Natural killer cell treated with Interleukin-12 subunit alpha and Interleukin-12 subunit beta and Interleukin-15 and Interleukin-18, amount 100 ng/mL, for 72 hours (primary cell): ENCODE measurements at places on chromosomes 2 and 18. TPM values are rescaled to one million over a fixed set of nuclear protein-coding genes. Genes with fewer than 3 reads are reported as not detected.
A peak's percentile ranks its signal among the peaks of the same experiment; 100 is the strongest.

CD28 gene
- total RNA-seq = 3.2 TPM

HOXD3 gene
- not detected for total RNA-seq

TMEM198 gene
- total RNA-seq = 7.6 TPM

GCG gene
- not detected for total RNA-seq

LRP2 gene
- total RNA-seq = 0.05 TPM

INHA gene
- total RNA-seq = not detected

GPR155 gene
- total RNA-seq = 3.2 TPM

FN1 gene
- total RNA-seq = 8.7 TPM

KHK gene
- total RNA-seq = 5.1 TPM

LOXL3 gene
- total RNA-seq = 1.2 TPM

IL1B gene
- 12.0 TPM for total RNA-seq

VWC2L gene
- total RNA-seq = not detected

CLEC4F gene
- total RNA-seq = 23.5 TPM

STPG4 gene
- 0.29 TPM for total RNA-seq

IL1R2 gene
- not detected for total RNA-seq

- no peak for DNase-seq
Measured at GRCh38 chr18:11027862-11028261, 121.5 kb downstream of the PIEZO2 start.

- DNase-seq = no peak
Measured at GRCh38 chr2:40279001-40279400, 172.9 kb downstream of the SLC8A1 start.

GRCh38 chr2:42974721-42975717, 182.6 kb upstream of the HAAO start:
- DNase-seq = no peak

DNA sequence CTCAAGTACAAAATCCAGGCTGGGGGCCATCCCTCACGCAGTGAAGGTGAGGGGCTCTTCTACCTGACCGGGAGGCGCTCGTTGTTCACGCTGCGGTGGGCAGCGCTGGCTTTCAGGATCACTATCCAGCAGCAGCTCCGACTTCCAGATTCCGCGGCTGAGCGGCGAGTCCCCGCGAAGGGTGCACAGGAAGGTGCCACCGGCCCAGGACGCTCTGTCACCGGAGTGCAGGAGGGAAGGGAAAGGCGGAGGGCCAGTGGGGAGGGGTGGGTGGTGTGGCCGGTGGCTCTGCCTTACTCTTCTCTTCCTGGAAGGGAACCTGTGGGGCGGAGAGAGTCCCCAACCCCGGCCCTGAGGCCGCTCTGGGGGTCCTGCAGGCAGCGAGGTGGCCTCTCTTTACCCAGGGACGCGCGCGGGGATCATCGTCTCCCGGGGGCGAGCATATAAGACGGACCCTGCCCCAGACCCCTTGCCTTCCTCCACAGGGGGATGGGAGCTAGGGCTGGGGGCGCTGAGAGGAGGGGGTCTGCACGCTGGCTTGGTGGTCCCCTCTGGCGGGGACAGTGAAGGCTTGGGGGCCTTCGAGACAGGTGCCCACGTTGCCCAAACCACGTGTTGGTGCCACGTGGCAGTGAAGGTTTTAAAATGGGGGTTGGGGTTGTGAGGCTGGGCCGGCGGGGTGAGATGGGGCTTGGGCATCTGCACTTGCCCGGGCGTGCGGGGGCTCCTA, 26.9 kb upstream of the HS6ST1 start:
- DNase-seq = peak; percentile 56

- no peak for DNase-seq
Measured at GRCh38 chr18:38052879-38053590, 487.4 kb upstream of the CELF4 start.

- DNase-seq = no peak
Measured at GRCh38 chr18:56748698-56749268, 97.6 kb downstream of the WDR7 start.

DNA sequence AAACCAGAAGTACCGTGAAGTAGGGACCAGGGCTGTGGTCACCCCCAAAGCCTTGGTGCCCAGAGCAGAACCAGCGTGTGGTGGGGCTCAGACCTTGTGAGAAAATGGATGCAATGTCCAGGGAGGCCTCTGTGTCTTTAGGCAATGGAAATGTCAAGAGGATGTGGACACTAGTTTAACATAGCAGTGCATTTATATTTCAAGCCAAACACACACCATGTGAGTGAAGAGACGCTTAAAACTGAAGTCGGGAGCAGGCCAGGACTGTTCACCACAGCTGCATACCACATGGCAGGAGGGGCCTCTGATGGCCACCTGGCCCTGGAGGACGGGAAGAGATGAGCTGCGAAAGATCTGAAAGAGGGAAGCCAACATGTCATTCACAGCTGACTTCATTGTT, 87.3 kb upstream of the LDLRAD4 start:
- no peak for DNase-seq

DNA sequence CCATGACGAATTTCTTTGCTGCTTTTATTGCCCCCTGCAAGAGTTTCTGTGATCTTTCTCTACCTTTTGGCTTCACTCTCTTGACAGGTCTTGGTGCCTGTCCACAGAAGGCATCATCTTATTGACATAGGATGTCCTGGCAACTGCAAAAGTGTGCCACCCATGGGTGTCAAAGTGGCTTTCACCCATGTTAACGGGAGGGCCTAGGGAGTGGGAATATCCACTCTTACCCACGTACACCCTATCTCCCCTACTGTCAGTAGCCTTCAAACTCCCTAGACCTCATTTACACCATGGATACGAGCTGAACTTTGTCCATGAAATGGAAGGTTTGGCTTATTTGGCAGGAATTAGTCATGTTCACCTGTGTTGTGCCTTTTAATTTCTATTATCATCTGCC, 16.2 kb upstream of the SULT1C3 start:
- DNase-seq = no peak

- DNase-seq = no peak
Measured at GRCh38 chr2:137036619-137037018, 271.3 kb downstream of the THSD7B start.

DNA sequence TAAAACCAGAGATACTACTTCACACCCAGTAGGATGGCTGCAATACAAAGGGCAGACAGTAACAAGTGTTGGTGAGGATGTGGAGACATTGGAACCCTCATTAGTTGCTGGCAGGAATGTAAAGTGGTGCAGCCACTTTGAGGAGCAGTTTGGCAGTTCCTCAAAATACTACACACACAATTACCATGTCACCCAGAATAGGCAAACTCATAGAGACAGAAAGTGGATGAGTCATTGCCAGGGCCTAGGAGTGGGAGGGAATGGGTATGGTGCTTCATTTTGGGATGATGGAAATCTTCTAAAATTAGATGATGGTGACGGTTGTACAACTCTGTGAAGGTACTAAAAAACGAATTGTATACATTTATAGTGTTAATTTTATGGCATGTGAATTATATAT, 54.8 kb downstream of the ATP9B start:
- no peak for DNase-seq

DNA sequence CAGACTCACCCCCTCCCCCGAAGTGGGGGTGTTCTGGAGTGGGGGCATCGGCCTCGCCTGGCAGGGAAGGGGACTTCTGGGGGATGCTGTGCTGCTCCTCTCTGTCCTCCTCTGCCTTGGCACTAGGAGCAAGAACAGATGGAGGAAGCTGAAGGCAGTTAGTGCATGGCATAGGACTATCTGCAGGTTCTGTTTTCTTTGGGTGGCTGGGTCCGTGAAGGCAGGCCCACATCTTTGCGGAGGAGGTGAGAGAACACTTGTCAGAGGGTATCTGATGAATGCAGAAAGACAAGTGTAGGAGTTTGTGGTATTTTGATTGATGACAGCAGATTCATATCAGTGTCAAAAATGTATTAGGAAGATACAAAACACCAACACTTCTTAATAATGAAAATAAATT, 411.4 kb downstream of the TSN start:
- no peak for DNase-seq

DNA sequence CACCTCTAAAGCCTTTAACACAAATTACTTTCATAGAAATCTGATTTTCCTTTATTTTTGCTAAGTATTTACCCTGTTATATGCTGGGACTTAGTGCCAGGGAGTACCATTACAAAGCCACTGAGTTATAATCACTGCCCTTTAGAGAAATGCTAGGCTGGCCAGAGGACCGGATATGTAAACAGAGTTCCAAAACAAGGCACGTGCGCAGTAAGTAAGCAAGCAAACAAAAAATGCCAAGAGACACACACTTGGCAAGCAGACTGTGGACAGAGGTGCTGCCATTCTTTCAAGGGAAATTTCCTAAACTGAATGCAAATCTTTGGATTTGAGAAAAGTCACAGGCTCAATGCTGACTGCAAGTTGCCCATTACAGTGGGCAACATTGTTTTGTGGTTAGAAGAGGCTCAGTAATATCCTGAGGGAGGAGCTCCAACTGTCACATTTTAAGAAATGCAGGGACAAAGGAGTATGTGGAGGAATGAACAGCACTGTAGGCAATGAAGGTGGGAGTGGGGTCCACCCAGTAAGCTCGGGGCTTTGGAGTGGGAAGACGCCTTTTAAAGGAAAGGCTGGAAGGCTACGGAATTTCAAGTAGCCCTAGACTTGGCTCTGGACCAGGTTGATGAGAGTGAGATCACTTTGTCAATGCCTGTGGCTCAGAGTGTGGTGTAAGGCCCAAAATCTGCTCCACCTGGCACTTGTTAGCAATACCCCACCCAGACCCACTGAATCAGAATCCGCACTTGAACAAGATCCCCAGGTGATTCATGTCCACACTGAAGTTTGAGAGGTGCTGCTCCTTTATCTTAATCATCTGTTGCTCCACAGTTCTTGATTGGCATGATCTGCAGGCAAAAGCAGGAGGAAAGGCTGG, 2.1 kb upstream of the PARD6G start:
- DNase-seq = no peak

- DNase-seq = no peak
Measured at GRCh38 chr18:62545098-62545497, 22.3 kb downstream of the ZCCHC2 start.

DNA sequence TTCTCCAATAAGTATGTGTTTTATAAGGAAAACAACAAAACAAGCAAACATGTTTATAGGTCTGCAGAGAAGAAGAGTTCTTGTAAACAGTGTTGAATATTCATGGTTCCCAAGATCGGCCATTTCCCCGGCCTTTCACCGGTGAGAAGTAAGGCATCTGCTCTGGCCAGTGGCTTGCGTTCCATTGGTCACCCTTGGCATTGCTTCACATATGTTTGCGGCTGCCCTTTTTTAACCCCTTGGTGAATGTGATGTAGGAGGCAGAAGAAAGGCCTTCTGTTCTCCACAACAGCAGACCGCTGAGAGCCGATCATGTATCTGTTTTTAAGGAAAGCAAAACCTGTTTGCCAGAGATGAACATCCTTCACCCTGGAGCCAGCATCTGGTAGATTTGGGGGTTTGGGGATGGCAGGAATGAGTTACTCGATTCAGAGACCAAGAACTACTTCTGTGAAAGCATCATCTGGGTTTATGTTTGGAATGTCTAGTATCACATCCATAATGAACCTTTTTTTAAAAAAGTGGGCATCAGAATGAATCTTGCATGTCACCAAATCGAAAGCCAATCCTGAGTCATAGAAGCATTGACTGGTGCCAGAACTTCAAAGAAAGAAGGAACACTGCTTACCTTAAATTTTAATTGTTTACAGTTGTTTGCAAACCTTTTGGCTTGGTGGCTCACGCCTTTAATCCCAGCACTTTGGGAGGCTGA, 112.3 kb downstream of the AGAP1 start:
- DNase-seq = no peak

- DNase-seq = no peak
Measured at GRCh38 chr2:41000906-41001305, 549.0 kb upstream of the SLC8A1 start.

GRCh38 chr2:179692610-179693009, 168.8 kb downstream of the ZNF385B start:
- no peak for DNase-seq

DNA sequence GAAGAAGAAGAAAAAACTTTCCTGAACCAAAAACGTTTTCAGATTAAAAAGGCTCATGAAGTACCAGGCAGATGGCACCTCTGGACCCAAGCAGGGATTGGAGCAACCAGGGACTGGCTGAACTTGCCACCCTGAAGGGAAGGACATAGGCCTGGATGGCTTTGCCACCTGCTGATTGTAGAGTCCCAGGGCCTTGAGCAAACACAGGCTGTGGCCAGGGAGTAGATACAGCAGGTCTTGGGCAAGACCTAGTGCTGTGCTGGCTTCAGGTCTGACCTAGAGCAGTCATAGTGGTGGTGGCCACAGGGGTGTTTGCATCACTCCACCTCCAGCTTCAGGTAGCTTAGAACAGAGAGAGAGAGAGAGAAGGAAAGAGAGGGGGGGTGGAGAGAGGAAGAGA, 231.5 kb upstream of the FBXO11 start:
- no peak for DNase-seq

DNA sequence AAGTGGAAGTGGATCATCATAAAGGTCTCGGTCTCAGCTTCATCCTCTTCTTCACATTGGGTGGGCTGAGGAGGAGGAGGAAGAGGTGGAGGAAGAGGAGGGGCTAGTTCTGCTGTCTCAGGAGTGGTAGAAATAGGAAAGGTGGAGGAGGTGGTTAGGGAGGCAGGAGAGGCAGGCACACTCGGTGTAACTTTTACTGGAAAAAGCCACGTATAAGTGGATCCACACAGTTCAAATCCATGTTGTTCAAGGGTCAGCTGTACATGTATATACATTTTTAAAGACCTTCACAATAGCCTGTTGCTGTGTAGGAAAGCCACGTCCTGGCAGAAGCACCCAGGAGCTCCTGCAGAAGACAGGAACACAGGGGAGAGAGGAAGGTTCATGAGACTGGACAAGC, 110.3 kb upstream of the RAB12 start:
- DNase-seq = no peak

GRCh38 chr2:41326851-41327250, 721.0 kb upstream of the PKDCC start:
- DNase-seq = no peak

- DNase-seq = no peak
Measured at GRCh38 chr18:32552421-32553030, 81.8 kb upstream of the GAREM1 start.

GRCh38 chr18:40133253-40133652, 1821.8 kb upstream of the PIK3C3 start:
- no peak for DNase-seq

DNA sequence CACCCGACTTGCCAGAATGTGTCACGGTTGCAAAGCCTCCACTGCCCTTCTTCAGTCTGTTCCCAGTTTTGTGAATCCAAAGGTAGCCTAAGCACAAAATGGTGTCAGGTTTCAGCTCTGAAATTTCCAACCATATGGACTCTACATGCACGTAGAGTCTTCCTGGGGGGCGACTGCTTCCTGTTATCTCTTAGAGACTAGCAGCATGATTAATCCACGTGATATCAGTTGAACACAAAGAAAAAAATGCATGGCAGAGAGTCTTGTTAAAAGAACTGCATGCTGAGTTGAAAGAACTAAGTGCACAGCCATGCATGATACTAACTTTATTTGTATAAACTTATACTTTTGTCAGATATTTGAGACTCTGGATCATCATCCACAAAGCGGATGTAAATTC, 404.4 kb downstream of the SOCS6 start:
- DNase-seq = no peak

DNA sequence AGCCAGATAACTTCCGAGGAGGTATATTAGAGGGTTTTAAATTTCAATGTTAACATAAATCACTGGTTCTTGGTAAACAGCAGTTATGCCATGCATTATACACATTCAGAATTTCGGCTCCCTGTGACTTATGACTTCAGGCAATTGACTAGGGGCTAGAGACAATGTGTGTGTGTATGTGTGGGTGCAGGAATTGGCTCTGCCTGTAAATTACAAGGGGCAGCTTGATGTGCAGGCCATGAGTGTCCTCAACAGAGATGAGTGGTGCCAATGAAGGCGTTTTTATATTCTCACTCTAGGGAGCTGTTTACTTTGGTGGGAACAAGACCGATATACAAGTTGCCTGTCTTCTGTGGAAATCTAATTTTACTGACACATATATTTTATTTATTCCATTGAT, 161.6 kb downstream of the CSRNP3 start:
- DNase-seq = no peak

- no peak for DNase-seq
Measured at GRCh38 chr18:58578835-58579560, 49.9 kb downstream of the ALPK2 start.
